ENCODE measurements at places on chromosomes 11 and 22.

- DNase-seq, result no peak
These were observed 5.6 kb upstream of the KCTD17 start for GRCh38 chr22:37045958-37046357.

- no peak for DNase-seq
These were observed 16.8 kb upstream of the MSANTD2 start for GRCh38 chr11:124817036-124817435.

GRCh38 chr22:25120761-25121212 lies 78.9 kb upstream of the CRYBB3 start:
- DNase-seq, result no peak

- DNase-seq, result no peak
These were observed 2.0 kb upstream of the CASTOR1 start for GRCh38 chr22:30291058-30291892.

- no peak for DNase-seq
These were observed 30.4 kb downstream of the COMMD9 start for GRCh38 chr11:36258730-36259360.

- DNase-seq, result no peak
These were observed 17.0 kb upstream of the WDR74 start for GRCh38 chr11:62856333-62856895.

- no peak for DNase-seq
These were observed 377.0 kb downstream of the DDX10 start for GRCh38 chr11:109041876-109042275.

Measured in activated CD8-positive, alpha-beta memory T cell treated with anti-CD3 and anti-CD28 coated beads for 4 hours (primary cell).